ENCODE measurements at places on chromosomes 2 and 18.

GRCh38 chr2:229407170-229407569 lies 136.1 kb upstream of the PID1 start:
- DNase-seq = no peak

- no peak for DNase-seq
Measured at GRCh38 chr2:72562451-72563153, 263.2 kb downstream of the EXOC6B start.

GRCh38 chr2:140424471-140424870 lies 1644.3 kb upstream of the NXPH2 start:
- no peak for DNase-seq

- no peak for DNase-seq
Measured at GRCh38 chr2:12549641-12550040, 167.1 kb upstream of the TRIB2 start.

DNA sequence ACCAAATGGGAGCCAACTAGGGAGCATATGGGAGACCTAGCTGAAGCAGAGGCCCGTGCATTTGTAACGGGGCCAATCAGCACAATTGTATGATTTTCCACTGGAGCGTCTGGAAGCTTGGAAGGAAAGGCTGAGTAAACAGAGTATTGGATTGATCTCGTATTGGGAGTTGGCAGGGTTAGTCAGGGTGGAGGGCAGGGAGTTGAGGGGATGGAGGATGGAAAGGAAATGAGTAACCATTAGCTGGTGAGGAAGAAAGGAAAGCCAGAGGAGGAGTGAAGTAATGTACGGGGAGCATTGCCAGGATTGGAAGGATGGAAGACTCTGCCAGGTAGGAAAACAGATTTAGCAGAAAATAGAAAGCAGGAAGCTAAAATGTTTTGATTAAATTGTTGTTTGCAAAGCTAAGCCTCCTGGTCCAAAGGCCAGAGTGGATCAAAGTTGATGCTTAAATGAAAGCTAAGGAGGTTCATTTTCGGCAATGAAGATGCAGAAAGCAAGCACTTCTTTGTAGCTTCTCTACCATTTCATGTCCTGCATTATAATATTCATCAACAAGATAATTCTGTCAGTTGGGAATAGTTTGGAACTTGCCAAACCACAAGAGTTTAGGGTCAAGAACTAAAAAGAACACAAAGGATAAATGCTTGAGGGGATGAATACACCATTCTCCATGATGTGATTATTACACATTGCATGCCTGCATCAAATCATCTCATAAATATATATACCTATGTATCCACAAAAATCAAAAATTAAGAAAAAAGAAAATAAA lies 75.6 kb upstream of the TTN start:
- no peak for DNase-seq

DNA sequence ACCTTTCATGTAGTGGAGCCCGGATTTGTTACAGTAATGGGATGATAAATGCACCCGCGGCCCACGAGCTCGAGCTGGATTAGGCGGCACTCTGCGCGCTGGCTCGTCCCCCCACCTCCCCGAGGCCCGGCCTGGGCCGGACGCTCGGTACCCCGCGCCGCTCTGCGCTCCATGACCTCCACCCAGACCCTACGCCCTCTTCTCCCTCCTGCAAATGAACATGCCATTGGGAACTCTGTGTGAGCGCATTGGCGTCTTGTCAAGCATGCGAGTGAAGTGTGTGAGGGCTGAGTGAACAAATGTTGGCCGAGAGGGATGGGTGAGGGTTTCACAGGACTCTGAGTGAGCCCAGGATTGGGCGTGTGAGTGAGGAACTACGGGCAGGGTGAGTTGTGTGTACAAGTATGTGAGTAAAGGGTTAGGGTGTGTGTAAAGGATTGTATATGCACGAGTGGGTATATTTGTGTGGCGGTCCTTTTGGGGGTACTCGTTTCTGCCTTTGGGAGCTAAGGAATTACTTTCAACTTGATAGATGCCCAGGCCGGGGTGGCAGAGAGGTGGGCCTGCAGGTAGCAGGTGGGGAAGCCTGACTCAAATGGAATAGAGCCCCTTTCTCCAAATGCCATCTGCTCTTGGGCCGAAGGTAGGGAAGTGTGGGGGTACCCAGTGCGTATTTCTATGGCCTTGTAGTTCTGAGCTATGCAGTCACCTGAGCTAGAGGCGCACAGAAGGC lies 2.9 kb upstream of the EN1 start:
- DNase-seq = no peak

GRCh38 chr2:154992826-154993225 lies 294.3 kb downstream of the KCNJ3 start:
- no peak for DNase-seq

- DNase-seq = no peak
Measured at GRCh38 chr2:63438181-63438580, 150.1 kb downstream of the WDPCP start.

DNA sequence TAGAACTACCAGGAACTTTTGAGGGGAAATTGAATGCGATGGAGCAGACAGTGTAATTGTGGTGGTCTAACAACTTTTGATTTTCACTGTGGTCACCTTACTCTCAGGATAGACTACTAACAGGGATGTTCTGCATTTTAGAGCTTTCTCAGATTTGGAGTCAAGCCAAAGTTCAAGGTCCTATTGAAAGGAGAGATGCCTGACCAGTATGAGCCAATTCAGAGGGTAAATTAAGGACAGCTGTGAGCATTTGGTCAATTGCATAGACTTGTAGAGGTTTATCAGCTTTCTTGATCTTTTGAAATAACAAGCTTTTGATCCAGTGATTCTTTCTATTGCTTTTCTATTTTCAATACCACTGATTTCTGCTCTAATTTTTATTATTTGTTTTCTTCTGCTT lies 1095.7 kb upstream of the CNTNAP5 start:
- no peak for DNase-seq

Measured in stimulated activated CD8-positive, alpha-beta memory T cell treated with anti-CD3 and anti-CD28 coated beads, Interleukin-4, amount 100 ng/mL, for 4 hours (primary cell).